Activated CD4-positive, CD25-positive, alpha-beta regulatory T cell (primary cell): ENCODE measurements at places on chromosomes 1 and 21.

- DNase-seq, result no peak
Observed at GRCh38 chr1:200379432-200379757, 30.4 kb downstream of the ZNF281 start.

DNA sequence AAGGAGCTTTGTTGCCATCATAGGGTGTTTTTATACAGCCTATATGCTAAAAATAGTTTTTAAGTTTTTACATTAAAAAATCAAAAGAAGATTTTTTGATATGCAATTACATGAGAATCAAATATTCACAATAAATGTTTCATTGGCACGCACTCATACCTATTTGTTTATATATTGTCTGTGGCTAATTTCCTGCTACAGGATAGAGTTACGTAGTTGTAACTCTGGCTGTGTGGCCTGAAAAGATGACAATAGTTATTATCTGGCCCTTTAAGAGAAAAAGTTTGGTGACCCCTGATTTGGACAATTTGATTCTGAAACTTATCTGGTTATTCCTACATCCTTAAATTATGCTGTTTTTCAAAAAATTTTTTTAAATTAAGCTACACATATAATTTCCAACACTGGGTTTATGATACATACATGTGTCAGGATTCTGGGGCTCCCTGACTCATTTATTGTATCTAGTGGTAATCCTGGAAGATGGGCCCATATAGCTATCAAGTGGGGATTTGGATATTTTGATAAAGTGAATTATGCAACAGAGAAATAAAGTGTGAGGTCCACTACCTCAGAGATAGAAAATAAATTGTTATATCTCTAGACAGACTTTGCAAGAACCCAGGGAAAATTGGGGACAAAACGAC, 370.2 kb upstream of the LYPLAL1 start:
- DNase-seq, result no peak

- no peak for DNase-seq
Observed at GRCh38 chr1:99766378-99766800, at the start of gene FRRS1. Gene FRRS1, minus strand, starts transcription at chr1:99766635. Its CDS starts 17,867 bp downstream, at chr1:99748768.

GRCh38 chr1:39575191-39576015, 1.2 kb downstream of the PABPC4 start:
- peak; percentile 11 for DNase-seq

- no peak for DNase-seq
Observed at GRCh38 chr21:41967708-41968107, 13.9 kb upstream of the C2CD2 start.

GRCh38 chr1:12064073-12064969, 1.2 kb downstream of the TNFRSF8 start:
- DNase-seq, result no peak

- DNase-seq, result no peak
Observed at GRCh38 chr1:174469687-174470086, 21.9 kb downstream of the GPR52 start.

DNA sequence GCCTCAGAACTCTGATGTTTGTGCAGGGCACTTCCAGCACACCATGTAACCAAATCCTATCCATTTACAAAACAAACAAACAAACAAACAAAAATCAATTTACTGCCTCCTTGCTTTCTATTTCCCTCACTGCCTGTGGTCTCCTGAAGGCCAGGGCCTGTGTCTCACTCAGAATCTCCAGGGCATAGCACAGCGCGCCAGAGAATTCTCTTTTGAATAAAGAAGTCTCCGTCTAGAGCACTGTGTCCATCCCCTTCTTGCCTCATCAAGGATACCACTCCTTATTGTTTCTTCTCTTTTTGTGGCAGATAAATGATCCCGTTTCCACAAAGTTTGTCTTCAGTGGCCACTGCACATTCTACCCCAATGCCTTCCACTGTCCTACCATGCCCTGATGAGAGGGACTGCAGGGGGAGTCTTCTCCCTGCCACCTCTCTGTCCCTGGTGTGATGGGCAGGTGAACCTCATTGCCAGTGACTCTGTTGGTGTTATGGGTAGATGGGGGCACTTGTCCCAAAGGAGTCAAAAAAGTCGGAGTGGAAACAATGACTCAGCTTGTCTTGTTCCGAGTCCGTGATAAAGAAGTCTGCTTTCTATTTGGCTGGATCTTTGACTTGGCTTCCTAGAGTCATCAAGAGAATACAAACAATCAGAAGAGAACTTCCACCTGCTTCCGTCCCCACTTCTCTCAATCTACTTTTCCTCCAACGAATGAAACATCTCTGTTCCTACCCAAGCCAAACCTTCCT, 30.0 kb downstream of the XCL2 start:
- no peak for DNase-seq

GRCh38 chr21:43373362-43374227, 53.3 kb downstream of the SIK1 start:
- DNase-seq, result no peak

DNA sequence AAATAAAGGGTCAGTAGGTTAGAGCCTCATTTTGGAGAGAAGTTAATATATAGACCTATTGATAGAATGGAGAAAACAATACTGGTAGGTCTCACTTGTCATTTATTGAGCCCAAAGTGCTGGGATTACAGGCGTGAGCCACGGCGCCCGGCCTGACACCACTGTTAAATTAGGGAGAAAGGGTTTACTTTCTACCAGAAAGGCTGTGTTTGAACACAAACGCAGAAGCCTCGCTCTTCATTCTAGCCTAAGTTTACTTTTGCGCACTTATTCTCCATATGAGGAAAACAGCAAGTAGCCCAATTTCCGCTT, 710 bp upstream of the PRPF3 start:
- no peak for DNase-seq

GRCh38 chr1:233605205-233605604, 8.7 kb upstream of the KCNK1 start:
- DNase-seq, result no peak
